ENCODE measurements at places on chromosomes 6 and 20.
A peak's percentile ranks its signal among the peaks of the same experiment; 100 is the strongest.

DNA sequence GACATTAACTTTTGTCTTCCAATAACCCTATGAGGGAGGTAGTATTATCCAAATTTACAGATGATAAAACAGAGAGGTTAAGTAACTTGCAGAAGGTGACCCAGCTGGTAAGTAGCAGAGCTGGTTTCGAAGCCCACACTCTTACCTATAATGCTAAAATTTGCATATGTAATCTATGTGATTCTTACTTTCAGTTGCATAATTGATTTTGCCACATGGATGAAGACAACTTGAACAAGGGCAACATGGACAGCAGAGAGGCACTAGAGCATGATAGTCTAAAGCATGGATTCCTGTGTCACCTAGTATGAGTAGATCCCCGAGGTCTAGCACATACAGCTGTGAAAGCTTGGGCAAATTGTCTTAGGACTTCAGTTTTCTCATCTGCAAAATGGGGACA is 117.6 kb upstream of the DTNBP1 start:
- no peak for DNase-seq

GRCh38 chr20:23970049-23970448 is 18.5 kb downstream of the GGTLC1 start:
- no peak for DNase-seq

- no peak for DNase-seq
Measured at GRCh38 chr6:16466800-16467553, 228.6 kb downstream of the GMPR start.

- no peak for DNase-seq
Measured at GRCh38 chr6:106677282-106677681, 47.9 kb downstream of the QRSL1 start.

DNA sequence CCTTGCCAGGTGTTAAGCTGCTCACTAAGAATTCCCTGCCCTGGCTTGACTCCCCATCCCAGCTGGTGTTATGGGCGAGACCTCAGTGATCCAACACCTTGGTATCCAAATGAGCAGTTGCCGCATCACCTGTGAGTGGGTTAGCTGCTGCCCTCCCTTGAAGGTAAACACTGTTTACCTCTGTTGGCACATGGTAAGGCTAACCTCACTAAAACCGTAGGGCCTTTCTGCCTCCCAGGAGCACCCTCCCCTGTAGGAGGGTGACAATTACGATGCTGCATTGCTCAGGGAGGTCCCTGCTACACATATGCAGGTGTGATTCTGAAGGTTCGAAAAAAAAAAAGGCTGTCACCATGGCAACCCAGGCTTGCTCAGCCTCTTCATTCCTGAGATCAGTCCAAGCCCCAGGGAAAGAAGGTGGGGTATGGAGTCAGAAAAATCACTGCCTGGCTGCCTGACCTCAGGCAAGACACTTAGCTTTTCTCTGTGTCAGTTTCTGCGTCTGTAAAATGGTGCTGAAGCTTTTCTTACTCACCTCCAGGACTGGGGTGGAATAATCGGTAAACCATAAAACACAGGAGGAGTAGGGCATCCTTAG is 19.5 kb downstream of the PNPLA1 start:
- no peak for DNase-seq

GRCh38 chr20:19907326-19908056 is 109.7 kb upstream of the NAA20 start:
- DNase-seq = no peak

GRCh38 chr6:43658161-43658560 is 13.3 kb downstream of the RSPH9 start:
- DNase-seq = no peak

- no peak for DNase-seq
Measured at GRCh38 chr6:128167552-128167951, 266.7 kb upstream of the THEMIS start.

GRCh38 chr6:144195671-144196270 is 45.5 kb downstream of the STX11 start:
- DNase-seq = no peak

DNA sequence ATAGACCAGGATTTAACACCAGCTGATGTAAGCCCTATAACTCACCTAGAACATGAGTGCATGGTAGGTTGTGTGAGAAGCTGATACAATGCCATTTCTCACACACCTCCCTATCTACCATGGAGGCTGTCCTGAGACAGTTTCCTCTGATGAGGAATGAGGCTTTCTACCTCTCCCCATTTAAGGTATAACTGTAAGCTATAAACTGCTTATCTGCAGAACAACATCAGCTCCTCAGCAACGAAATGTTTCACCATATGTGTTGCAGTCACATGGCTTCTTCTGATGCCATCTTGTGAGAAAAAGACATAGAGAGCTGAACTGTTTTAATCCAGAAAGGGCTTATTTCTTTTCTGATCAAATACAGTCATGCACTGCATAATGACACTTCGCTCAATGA is 20.7 kb downstream of the ZKSCAN3 start:
- no peak for DNase-seq

GRCh38 chr20:3085571-3086072 is 1.1 kb upstream of the AVP start:
- no peak for DNase-seq

- DNase-seq = no peak
Measured at GRCh38 chr6:37788259-37788658, 31.3 kb upstream of the ZFAND3 start.

DNA sequence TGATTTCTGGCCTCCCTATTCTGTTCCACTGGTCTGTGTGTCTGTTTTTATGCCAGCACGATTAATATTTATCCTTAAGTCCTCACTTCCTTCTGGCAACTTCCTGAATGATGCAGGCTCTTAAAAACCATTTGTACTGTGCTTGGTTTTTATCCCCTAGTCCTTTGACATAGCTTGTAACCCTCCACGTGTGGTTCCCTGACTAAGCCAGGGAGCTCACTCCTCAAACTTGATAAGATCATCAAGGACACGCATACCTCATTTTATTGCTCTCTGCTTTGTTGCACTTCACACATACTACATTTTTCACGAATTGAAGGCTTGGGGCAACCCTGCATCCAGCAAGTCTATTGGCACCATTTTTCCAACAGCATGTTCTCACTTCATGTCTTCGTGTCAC is 166.4 kb upstream of the UST start:
- DNase-seq = no peak

DNA sequence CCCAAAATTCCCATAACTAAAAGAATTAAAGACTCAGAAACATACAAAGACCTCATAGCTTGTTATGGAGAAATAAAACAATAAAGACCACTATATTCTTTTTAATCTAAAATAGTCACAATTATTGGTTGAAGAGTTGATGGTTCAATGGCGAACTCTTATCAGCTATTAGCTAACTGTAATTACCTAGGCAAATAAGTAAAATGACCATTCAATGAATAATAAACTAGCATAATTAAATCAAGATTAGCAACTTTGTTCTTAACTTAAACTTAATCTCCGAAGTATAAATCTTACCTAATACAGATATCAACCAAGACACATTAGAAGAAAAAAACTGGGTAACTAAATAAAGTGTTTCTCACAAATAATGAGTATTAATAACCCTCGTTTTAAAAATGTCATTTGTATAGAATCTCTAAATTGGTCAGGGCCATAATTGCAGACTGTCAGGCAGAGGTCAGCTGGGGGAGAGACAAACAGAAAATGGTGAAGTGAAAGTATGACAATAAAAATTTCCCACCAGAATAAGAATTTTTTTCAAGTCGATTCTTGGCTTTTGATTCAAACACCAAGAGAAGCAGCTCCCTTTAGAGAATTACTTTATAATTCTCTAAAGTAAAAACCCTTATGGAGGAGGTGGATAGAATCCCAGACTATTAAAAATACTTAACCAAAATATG is 1.7 kb downstream of the FKBP5 start:
- DNase-seq = no peak

DNA sequence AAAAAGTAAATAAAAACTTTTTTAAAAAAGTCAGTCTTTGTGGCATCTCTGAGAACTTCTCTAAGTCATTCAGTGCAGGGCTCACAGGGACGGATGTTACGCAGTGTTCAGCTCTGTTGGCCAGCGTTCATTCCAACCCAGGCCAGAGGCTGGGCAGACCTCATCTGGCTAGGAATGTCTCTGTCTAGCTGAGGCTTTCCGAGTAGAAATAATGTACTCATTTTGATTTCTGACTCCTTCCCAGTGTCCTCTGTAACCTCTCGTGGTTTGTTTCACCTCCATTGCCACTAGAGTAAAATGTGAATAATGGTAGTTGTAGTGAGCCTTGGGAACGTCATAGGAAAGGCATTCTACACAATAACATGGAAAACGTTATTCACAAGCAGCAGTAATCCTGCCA is 135.1 kb downstream of the TMEM242 start:
- DNase-seq = no peak

DNA sequence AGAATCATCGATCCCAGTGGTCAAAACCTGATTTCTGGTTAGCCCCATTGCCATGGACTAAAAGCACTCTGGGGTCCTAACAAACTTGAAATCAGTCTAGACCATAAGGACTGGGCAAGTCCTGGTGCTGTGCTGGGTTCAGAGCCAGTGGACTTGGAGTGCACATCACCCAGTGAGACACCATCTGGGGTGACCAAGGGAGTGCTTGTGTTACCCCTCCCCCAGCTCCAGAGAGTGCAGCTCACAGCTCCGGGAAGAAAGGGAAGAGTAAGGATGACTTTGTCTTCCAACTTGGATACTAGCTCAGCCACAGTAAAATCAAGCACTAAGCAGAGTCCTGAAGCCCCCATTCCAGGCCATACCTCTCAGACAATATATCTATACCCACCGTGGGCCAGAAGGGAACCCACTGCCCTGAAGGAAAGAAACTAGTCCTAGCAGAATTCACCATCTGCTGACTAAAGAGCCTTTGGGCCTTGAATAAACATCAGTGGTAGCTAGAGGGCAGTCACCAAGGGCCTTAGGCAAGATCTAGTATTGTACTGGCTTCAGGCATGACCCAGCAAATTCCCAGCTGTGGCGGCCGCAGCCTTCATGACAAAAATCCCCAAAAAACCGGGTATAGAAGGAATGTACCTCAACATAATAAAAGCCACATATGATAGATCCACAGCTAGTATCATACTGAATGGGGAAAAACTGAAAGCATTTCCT is 153.5 kb upstream of the OGFRL1 start:
- DNase-seq = no peak

DNA sequence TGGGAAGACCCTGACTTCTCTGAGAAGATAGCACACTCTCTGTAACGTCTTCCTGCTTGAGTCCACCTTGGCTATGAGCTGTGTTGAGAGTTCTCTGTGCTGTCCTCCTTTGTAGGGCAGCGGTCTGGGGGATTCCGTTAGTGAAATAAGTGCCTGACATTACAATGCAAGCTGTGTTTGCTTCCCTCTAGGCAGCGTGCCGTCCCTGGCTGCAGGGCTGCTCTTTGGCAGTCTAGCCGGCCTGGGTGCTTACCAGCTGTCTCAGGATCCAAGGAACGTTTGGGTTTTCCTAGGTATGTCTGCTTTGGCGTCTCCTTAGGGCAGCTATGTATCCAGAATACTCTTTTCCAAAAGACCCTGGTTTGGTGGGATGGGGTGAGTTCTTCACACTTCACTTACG is 2.8 kb downstream of the TMEM14C start:
- no peak for DNase-seq

- DNase-seq = no peak
Measured at GRCh38 chr6:82396964-82397751, 33.5 kb downstream of the TPBG start.

DNA sequence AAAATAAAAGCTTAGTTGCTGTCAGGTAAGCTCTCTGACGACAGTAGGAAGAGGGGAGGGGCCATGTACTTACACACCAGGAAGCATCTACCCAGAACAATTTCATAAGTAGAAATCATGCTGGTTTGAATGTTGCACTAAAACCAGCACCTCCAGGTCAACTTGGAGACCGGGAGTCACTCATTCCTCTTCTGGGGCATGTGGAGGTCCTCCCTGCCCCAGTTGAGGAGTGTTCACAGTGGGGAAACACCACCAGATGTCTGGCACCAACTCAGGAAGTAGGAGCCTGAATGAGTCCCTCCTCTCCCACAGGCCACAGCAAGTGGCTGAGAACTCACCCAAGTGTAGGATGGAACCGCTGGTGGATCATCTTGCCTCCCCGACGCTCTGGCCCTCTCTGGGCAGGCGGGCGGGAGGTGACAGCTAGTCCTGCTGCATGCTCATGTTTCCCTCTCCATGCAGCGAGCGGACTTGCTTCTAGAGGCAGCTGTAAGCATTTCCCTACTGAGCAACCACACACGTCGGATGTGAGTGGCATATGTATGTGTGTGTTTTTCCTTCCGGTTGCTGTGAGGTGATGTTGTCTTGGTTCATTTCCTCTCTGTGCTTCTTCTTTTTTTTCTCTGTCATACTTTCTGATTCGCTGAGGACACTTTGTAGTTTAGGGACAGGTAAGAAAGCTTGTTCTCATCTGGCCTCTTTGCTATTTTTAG is 149.5 kb upstream of the NEDD9 start:
- peak; percentile 77 for DNase-seq

DNA sequence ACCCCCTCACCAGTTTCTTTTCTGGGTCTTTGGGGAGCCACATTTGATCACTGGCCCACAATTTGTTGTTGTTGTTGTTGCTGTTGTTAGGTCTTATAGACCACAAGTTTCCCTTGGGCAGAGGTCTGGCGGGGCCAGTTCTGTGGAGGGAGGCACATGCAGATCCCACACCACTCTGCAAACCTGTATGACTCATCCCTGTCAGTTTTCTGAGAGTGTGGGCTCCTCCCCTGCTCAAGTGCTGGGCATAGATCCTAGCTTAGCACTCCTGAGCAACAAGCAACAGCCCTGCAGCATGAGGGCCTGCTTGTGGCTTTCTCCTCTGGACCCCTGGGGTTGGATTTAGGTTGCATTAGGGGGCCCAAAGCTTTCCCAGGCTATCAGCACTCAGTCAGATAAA is 411.1 kb upstream of the HTR1E start:
- no peak for DNase-seq

DNA sequence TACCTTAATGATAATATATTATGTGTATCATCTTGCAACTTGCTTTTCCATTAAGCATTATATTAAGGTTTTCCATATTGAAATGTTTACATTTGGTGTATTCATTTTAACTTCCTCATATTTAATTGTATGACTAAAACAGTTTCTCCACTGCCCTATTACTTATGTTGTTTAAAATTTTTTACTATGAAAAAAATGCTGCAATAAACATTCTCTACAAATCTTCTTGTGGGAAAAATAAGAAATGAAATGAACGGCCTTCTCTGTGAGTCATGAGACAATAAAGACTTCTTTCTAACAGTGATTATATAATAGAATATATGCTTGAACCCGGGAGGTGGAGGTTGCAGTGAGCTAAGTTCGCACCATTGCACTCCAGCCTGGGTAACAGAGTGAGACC is 25.5 kb downstream of the FASTKD5 start:
- no peak for DNase-seq

- DNase-seq = peak; percentile 20
Measured at GRCh38 chr6:151765444-151765886, 42.0 kb upstream of the ESR1 start.

All from KG1 (cell line).